Posterior cingulate gyrus (tissue), 11 donors: ENCODE measurements at places on chromosomes 4 and X.

- DNase-seq, result no peak
Measured at GRCh38 chrX:8927066-8927635, 106.8 kb downstream of the FAM9B start.

DNA sequence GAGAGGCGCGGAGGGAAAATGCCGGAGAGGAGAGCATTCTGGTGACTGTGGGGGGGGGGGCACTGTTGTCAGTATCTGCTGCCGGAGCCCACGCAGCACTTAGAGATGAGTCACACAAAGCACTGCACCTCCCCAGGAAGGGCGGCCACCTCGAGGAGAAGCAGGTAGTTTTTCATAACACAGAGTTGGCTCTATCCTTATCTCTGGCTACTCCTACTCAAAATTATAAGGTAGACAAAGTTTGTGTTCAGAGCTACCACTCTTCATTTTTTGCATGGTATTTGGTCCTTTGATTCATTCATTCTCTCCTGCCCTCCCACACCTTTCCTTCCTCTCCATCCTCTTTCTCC is 76.2 kb upstream of the SCOC start:
- DNase-seq, result no peak

GRCh38 chrX:30659421-30659820 is 6.2 kb downstream of the GK start:
- DNase-seq, result no peak

- peak; percentile 43 for DNase-seq
Measured at GRCh38 chr4:14028862-14029261, 401.3 kb upstream of the BOD1L1 start.

DNA sequence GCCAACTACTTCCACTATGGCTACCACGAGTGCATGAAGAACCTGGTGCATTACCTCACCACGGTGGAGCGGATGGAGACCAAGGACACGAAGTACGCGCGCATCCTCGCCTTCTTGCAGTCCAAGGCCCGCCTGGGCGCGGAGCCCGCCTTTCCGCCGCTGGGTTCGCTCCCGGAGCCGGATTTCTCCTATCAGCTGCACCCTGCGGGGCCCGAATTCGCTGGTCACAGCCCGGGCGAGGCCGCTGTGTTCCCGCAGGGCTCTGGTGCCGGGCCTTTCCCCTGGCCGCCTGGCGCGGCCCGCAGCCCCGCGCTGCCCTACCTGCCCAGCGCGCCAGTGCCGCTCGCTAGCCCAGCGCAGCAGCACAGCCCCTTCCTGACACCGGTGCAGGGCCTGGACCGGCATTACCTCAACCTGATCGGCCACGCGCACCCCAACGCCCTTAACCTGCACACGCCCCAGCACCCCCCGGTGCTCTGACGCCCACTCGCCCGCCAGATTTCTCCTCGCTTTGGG is 2.1 kb downstream of the HELT start:
- peak; percentile 75 for DNase-seq

- DNase-seq, result no peak
Measured at GRCh38 chrX:13130816-13131215, 86.4 kb upstream of the FAM9C start.

DNA sequence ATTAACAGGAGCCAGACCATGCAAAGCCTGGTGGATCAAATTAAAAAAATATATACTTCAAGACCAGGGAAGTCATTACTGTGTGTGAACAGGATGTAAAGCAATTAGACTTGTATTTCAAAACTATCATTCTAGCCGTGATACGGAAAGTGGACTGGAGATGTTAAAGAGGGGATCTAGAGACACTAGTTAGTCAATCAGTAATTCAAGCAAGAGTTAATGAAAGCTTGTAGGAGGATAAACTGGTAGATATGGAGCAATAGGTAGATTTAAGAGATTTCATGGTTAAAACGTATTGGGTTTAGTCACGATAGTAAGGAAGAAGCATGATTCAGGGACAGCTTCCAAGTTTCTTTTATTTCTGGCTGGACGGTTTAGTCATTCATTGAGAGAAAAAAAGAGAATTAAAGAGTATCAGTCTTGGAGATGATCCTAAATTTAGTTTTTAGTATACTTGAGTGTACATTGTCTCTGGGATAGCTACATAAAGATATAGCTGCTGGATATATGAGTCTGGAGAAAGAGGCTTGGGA is 3.9 kb downstream of the MAD2L1 start:
- DNase-seq, result no peak

GRCh38 chr4:15971068-15971801 is 8.3 kb upstream of the FGFBP2 start:
- DNase-seq, result no peak

- no peak for DNase-seq
Measured at GRCh38 chr4:107155366-107155765, 119.3 kb upstream of the DKK2 start.

GRCh38 chr4:113064244-113064643 is 14.8 kb downstream of the ANK2 start:
- DNase-seq, result no peak

- DNase-seq, result no peak
Measured at GRCh38 chr4:20506827-20507226, 193.4 kb upstream of the PACRGL start.
